ENCODE measurements at places on chromosomes 7 and 10. TPM values are rescaled to one million over a fixed set of nuclear protein-coding genes. Genes with fewer than 3 reads are reported as not detected.

GPR85 gene
- 0.75 TPM for polyA plus RNA-seq

C10orf53 gene
- not detected for polyA plus RNA-seq

NPY gene
- 1.1 TPM for polyA plus RNA-seq

SPDYE1 gene
- polyA plus RNA-seq: 0.40 TPM

All from renal cortex interstitium (tissue), 15 donors.